ENCODE measurements at places on chromosomes 6 and 20.
A peak's percentile ranks its signal among the peaks of the same experiment; 100 is the strongest.

DNA sequence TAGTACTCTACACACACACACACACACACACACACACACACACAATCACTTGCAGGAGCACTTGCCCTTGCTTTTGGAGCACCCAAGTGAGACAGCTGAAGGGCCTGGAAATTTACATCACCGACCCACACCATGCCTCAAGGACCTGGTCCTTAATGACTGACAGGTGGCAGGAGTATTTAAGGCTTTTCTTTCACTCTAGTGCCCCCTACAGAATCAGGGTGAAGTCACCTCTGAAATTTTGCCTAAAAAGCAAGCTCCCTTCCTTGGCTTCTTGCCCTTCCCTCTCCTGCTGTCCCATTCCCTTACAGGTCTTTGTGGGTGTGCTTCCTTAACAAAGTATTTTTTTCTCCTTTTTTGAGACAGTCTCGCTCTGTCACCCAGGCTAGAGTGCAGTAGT, 353.5 kb upstream of the IRAK1BP1 start:
- no peak for DNase-seq

- DNase-seq, result peak; percentile 53
Measured at GRCh38 chr20:17967521-17968365, 851 bp downstream of the SNX5 start.

GRCh38 chr6:170108456-170108855, 182.4 kb downstream of the DLL1 start:
- DNase-seq, result no peak

DNA sequence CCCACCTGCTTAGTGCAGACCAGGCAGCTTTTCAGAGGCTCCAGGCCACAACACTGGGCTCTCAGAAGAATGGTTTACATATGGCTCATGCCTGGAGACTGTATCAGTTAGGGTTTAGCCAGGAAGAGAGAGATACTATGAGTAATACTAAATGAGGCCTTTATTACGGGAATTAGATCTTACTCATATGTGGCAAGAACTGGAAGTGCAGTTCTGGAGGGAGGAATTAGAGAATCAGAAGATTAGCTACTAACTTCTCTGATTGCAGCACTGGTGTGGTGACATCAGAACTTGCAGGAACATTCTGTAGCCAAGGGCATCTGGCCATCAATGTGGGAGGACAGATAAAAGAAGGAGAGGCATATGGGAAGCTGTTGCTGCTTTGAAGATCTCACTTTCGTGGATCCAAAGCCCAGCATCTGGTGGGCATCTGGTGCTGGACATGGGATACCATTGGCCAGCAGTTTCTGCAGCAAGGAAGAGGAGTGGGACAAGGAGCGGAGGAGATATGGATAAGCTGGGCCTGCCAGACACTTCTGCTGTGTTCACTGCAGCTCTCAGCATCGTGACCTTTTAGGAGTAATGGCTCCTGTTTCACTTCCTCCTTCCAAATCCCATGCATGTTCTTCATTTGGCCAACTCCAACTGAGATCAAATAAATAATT, 248.5 kb downstream of the BTBD3 start:
- DNase-seq, result peak; percentile 39

- no peak for DNase-seq
Measured at GRCh38 chr6:35154262-35154661, 13.1 kb upstream of the TCP11 start.

DNA sequence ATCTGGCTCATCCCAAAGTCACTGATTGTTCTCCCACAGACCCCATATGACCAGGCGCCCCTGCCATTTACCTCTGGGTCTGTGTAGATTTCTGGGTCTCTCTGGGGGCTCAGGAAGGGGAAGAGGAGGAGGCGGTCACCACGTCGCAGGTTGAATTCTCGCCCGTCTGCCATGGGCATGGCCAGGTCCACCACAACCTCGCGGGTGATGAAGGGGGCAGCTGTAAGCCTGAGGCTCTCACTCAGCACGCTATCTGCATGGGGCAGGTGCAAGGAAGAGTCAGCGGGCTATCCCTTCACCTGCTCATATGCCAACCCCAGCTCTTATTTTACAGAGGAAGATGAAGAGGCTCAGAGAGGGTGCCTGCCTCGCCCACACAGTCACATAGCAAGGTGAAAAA, 30.5 kb upstream of the KCNB1 start:
- no peak for DNase-seq

DNA sequence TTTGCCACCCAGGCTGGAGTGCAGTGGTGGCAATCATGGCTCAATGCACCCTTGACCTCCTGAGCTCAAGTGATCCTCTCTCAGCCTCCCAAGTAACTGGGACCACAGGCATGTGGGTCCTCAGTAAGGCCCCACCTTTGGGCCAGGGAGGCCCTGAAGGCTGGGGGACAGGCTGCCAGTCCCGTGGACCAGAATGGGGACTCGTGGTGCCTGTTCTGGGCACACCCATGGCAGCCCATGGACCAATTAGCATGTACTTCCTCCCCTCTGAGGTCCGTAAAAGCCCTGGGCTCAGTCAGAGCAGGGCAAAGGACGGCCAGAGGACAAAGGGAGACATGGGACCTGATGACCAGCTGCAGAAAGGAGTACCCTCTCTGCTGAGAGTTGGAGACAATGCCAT, 1590.8 kb downstream of the KHDRBS2 start:
- no peak for DNase-seq

GRCh38 chr6:81988446-81988845, 236.0 kb upstream of the TENT5A start:
- DNase-seq, result no peak

DNA sequence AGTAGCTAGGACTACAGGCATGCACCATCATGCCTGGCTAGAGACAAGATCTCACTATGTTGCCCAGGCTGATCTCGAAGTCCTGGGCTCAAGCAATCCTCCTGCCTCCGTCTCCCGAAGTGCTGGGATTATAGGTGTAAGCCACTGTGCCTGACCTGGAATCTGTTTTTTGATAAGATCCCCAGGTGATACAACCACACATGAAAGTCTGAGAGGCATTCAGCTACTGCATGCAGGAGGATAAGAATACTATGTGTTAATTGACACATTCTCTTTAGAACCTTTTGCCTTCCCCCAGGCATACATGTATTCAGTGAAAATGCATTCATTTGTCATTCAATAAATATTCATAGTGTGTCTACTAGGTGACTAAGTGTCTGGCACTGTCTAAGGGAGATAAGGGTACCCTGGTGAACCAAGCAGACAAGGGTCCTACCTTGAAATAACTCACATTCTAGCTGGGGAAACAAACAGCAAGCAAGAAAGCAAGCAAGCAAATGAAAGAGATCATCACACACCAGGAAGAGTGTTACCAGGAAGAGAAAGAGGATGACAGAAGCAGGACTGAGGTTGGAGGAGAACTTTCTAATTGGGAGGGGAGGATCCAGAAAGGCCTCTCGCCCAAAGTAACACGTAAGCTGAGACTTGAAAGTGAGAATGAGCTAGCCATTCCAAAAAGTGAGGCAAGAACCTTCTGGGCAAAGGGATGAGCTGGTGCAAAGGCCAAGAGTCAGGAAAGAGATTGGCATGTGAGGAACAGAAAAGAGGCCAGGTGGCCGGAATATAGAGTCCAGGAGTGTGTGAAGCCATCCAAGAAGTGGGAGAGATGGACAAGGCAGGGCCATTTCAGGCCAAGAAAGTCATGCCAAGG, 6.5 kb downstream of the GFOD1 start:
- DNase-seq, result no peak

- DNase-seq, result no peak
Measured at GRCh38 chr20:45893831-45894230, 2.7 kb downstream of the CTSA start.

GRCh38 chr6:29490552-29490951, 2.8 kb upstream of the MAS1L start:
- DNase-seq, result no peak

- DNase-seq, result peak; percentile 47
Measured at GRCh38 chr20:48818481-48818987, 9.3 kb downstream of the PREX1 start.

DNA sequence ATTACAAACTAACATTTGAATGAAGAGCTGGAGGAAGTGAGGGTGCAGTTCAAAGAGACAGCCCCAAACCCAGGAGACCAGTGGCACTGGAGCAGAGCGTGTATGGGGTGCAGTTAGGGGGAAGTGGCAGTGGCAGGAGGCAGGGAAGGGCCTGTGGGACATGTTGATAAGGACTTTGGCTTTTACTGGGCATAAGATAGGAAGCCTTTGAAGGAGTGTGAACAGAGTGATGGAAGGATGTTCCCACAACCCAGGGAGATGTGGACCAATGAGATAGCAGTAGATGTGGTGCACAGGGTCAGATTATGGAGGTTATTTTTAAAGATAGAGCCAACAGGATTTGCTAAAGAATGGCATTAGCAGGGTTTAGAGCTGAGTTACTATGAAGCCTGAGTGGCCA, 56.4 kb downstream of the AIG1 start:
- DNase-seq, result no peak

DNA sequence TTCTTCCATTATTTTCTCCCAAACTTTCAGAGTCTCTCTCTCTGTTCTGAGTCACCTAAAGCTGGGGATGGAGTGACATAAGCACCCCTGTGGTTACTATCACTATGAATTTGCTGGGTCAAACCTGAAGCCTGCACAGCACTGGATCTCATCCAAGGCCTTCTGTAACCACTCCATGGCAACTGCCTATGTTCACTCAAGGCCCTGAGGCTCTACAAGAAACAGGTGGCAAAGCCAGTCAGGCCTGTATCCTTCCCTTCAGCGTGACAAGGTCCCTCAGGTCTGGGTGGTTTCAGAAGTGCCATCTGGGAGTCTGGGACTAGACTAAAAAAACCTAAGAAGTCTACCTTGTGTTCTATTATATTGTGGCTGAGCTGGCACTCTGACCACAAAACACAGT, 1278.8 kb upstream of the EYS start:
- no peak for DNase-seq

DNA sequence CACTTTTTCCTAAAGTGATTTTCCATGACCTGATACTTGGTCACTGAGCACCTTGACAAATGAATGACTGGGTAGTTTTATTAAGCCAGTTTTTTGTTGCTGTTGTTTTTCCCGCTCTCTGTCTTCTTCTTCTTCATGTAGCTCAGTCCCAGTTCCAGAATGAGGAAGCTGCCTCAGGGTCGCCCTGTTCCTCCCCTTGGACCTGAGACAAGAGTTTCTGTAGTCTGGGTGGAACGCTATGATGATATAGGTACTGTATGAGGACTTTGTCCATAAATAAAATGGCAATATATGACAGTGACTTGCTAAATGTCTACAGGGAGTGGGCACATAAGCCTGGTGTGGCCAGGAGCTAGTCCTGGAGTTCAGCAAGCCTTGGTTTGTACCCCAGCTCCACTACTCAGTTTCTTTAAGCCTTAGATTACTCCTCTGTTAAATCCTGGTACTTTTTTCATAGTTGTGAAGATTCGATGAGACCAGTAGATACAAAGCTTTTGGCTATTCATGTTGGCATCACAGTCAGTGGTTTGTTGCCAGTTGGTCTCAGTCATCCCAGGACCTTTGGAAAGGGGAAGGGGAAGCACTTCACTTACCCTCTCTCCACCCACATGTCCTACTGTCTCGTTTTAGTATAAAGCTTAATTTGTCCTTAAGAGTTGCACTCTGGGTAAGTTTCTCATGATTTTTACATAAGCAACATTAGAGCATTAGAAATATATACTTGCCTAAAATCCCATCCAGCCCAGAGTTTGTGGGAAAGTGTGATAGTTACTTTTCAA, 11.1 kb upstream of the ADIG start:
- DNase-seq, result no peak

GRCh38 chr6:36944650-36945049, 9.9 kb upstream of the PI16 start:
- no peak for DNase-seq

DNA sequence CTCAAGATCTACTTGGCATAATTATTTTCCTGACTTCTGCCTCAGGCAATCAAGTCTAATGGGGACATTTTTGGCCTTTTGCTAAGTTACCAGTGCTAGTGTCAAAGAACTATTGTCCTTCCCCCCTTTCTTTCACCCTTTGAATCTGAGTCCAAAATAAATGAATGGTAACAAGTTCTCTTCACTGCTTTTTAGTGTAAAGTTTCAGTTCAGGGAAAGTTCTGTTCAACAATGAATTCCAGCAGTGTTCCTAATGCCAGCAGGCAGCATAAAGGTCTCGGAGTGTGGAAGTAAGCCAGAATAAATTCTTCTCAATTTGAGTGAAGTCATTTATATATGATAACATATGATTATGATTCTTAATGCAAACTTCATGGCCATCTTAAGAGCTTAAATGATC, 20.8 kb upstream of the TSPYL1 start:
- no peak for DNase-seq

- no peak for DNase-seq
Measured at GRCh38 chr6:84789170-84789569, 24.8 kb upstream of the TBX18 start.

DNA sequence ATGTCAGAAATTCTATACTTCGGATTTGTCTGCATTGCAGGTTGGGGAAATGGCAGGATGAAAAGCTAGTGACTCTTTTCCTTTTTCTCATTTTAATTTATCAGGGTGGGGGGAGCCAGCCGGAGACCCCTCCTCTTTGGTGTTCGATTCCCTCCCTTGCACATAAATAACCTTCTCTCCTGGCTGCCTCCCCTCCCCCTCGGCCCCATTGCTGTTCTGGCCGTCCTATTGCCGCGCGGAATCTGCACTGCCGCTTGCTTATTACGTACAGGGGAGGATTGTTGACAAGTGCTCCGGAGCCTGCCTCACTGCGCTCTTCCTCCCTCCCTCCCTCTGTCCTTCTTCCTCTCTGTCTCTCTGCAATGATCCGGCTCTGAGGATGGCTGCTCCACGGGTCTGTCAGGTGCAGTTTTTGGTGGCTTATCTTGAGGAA, 154.7 kb downstream of the JARID2 start:
- no peak for DNase-seq

- no peak for DNase-seq
Measured at GRCh38 chr6:131635384-131636340, 1.4 kb upstream of the ENPP3 start.

GRCh38 chr6:132236744-132237143, 164.5 kb downstream of the MOXD1 start:
- no peak for DNase-seq

Measured in SW480 (cell line).